ENCODE measurements at places on chromosomes 7 and 10.

DNA sequence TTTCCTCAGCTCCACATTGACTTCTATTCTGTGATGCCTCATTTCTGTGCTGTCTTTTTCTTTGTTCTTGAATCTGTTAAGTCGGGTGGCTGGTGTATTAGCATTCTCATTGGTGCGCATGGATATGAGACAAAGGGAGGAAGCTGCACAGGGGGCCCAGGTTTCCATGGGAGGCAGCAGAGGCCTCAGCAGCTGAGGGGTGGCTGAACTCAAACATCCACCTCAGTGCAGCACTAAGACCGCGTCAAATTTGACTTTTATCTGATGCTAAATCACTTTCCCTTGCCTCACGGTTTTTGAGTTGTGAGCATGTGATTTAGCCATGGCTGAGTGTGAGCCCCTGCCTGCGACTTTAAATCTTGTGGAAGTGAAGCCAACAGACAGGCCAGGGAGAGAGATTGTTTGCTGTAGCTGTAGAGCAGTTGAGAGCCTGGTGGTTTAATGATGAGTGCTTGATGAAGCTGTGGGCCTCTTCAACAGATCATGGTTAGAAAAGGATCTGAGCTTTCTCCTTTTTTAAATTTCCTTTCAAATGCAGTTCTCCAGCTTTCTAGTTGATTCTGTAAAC is 193.3 kb upstream of the ZNF804B start:
- no peak for DNase-seq

- no peak for DNase-seq
Measured at GRCh38 chr10:72335394-72336258, 19.1 kb downstream of the DNAJB12 start.

DNA sequence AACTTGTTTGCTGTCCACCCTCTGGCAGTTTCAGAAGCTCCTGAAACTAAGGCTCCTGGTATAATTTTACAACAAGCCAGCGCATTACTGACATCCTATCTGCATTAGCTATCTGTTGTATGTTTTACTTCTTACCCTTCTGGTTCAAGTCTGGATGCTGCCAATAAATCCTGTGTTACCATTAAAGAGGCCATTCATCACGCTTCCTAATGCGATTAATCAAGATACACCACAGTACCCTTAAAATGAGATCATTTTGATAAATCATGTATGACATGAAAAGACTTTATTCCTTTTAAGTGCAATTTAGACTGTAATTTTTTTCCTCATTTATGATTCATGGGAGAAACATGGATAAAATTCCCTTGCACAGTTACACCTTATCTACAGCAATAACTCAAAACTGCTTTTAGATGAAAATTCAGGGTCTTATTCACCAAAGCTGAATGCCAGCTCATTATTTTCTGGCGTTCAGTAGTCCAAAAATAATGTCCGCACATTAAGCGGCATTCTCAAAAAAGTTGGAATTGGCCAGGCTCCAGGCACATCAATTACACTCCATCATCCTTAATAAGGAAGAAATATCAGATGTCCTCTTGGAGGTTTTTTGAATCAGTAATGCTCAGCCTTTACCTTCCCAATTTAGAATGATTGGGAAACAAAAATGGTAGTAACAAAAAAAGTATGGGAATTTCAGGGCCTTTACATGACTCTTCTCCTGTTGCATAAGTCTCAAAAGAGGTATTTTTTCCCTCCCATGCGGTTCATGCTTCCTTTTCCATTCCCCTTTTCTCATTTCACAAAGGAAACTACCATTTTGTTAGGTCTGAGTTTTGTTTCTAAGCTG is 878.5 kb downstream of the LRMDA start:
- DNase-seq: peak; percentile 79

GRCh38 chr7:38319873-38320272 is 46.4 kb upstream of the TARP start:
- DNase-seq: no peak

DNA sequence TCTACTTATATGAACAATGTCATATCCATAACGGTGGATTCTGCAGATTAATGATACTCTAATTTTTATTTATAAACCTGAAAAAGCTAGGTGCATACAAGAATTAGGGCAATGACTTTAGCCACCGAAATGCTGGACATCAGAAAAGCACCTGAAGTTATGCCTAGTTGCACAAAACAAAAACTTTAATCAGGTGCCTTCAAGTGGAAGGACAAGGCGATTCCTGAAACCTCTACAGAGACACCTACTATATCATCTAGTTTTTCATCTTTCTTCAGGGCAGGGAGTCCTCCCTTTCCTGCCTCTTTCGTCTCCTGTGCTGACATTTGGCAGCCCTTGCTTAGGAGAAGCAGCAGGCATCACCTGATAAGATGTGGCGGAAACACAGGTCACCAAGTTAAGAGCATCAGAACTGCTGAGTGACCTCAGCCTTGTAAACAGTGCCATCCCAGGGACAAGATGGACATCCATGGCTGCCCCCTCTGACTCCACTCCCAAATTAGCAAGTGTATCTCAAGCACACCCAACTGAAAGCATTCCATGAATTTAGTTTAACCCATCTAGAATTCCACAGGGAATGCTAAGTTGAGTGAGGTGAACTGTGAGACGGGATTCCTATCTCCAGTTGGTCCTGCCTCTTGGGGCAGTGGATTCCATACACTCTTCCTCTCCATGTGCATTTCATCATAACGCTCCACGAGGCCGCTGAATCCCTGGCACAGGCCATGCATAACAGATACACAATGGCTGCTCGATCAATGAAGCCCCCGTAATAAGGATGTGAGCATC is 5.8 kb downstream of the ITPRIP start:
- DNase-seq: no peak

- no peak for DNase-seq
Measured at GRCh38 chr7:157299613-157300368, 37.0 kb upstream of the DNAJB6 start.

DNA sequence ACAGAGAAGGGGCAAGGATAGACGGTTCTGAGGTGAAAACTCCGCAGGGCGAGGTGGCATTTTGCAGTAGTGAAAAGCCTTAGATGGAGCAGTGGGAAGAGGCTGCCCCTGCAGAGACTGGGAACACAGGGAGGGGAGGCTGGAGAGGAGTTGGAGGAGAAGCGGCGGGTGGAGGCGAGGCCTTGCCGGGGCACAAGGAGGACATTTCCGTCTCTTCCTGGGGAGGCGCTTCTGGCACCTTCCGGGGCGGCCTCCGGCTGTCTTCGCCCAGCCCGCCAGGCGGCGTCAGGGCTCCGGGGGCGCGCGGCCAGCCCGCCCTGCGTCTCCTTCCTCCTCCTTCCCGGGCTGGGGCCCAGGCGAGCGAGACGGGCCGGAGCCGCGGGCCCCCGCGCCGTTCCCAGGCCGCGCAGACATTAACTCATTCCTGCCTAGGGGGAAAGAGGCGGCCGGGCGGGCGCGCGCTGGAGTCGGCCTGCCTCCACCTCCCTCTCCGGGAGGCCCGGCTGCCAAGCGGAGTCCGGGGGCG is 42.7 kb downstream of the LDB3 start:
- peak; percentile 86 for DNase-seq

GRCh38 chr7:77702968-77703472 is 6.8 kb downstream of the RSBN1L start:
- no peak for DNase-seq

DNA sequence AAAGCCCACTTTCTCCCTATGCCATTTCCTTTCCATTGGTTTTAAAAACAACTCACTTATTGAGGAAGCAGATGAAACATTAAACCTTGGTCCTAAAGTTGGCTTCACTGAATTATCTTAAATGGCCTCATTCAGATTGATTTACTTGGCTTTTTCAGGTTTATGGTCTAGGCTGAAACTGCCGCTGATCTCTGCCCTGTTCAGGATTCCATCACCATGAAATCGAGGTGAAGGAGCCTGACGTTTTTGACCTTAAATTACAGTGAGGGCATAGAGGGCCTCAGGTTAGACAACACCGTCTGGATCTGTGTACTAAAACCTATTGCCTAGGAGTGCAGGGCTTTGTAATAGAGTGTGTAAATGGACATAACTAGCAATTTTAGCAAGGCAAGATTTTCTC is 383.7 kb downstream of the THSD7A start:
- no peak for DNase-seq

DNA sequence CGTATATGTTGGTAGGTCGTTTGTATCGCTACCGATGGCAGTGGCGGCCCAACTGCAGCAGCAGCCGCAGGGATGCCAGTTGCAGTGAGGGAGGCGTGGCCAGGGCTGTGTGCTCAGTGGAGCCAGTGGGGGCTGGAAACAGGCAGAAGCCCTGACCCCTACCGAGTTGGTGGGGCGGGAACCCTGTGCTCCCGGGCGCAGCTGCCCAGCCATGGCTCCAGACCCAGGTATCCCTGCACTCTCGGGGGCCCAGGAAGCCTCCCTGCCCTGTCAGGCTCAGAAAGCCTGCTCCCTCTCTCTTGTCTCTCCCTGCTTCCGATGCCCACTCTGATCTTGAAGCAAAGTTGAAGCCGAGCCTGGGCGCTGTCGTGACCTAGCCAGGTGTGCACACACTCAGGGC is 78.6 kb upstream of the ITGB1 start:
- DNase-seq: no peak

DNA sequence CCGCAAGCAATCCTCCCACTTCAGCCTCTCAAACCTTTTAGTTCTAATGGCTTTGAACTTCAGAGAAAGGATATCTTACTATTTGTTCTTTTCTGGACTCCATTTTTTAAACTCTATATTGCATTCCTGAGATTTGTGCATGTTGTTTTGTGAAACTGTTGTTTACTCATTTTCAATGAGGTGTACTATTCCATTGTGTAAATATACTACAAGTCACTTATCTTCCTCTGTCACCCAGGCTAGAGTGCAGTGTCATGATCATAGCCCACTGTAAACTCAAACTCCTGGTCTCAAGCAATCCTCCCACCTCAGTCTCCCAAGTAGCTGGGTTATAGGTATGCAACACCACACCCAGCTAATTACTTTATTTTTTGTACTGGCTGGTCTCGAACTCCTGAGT is 31.4 kb upstream of the AKR1D1 start:
- no peak for DNase-seq

GRCh38 chr7:113730309-113730955 is 188.4 kb downstream of the PPP1R3A start:
- no peak for DNase-seq

- peak; percentile 90 for DNase-seq
Measured at GRCh38 chr10:79454259-79454658, 8.8 kb upstream of the ZCCHC24 start.

DNA sequence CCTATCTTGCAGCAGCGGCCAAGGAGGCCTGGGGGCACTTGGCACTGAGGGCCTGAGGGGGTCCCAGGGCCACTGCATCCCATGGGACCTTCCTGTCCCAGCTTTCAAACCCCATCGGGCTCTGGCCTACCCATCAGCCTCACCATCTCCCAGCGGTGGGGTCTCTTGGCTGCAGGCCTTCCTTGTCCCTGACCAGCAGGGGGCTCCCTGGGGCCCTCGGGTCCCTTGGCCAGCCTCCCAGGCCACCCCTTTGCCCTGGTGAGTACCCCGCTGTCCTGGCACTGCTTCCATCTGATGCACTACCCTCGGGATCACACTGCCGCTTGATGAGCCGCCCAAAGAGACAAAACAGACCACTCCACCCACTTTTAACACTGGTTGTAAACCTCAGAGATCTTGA is 43.5 kb downstream of the YKT6 start:
- DNase-seq: no peak

- no peak for DNase-seq
Measured at GRCh38 chr7:44085546-44085945, 3.2 kb upstream of the POLM start.

DNA sequence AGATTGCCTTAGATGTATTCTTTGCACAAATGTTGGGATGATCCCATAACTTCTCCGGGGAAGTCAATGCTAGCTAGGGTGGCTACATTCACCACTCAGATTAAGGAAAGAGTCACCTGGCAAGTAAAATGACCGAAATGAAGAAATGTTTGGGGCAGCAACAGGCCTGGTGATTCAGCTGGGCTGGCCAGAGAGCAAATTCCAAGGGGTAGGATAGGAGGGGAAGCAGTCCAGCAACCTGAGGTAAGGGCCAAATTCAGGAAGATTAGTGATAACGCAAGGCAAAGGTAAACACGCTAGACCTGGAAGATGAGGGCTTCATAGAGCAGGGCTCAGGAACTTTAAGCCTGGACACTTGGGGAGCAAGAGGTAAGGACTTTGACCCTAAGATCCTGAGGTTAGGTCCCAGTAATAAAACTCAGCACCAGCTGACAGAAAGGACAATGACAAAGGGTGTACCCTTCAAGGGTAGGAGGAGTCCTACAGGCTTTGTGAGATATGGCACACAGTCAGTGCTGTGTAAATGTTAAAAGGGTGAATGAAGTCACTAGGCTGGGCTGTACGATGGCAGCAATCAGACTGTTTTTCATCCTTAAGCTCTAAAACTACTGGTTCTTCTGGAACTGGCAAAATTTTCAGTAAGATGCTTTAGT is 22.7 kb upstream of the SMNDC1 start:
- no peak for DNase-seq

- DNase-seq: no peak
Measured at GRCh38 chr7:101432316-101432715, 69.6 kb downstream of the COL26A1 start.

GRCh38 chr10:17348011-17348500 is 106.3 kb downstream of the ST8SIA6 start:
- no peak for DNase-seq

- DNase-seq: no peak
Measured at GRCh38 chr7:128777156-128778123, 1.8 kb upstream of the OPN1SW start.

- DNase-seq: no peak
Measured at GRCh38 chr10:86344281-86344680, 22.3 kb downstream of the GRID1 start.

DNA sequence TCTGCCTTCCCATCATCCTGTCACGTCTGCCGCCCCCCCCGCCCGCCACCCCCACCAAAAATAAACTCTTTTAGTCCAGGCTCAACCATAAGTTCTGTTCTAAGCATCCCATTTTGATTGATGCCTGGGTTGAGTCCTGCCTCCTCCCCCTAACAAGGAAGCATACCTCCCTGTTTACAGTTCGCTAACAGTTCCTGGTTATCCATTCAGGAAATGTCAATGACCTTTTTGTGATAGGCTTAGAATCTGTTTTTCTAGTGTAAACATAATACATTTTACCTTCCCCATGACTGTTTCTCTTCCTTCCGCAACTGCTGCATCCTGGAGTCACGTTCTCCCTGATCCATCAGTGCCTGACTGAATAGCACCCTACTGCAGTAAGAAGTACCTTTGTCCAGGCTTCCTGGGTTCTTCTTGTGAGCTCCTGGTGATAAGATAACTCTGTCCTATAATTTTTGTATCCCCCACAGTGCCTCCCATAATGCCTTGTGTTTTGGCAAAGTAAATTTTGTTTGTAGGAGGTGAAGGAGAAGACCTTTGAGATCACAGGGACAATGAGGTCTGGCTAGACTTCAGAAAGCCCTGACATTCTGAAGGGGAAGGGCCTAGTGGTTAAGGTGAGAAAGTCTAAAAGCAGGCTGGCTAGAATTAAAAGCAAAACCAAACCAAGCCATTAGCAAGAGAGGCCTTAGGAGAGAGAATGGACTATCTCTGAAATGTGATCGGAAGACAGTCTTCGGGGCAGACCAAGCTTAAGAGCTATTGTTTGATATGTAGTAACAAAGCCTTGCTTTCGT is 7.3 kb downstream of the AGFG2 start:
- DNase-seq: no peak

- no peak for DNase-seq
Measured at GRCh38 chr7:122290476-122290875, 14.1 kb downstream of the FEZF1 start.

- DNase-seq: no peak
Measured at GRCh38 chr7:46879783-46880182, 702.1 kb downstream of the TNS3 start.

- no peak for DNase-seq
Measured at GRCh38 chr10:128072941-128073645, 53.1 kb downstream of the MKI67 start.

Data from HFFc6 (cell line).